ENCODE measurements at places on chromosomes 2 and 18.

- no peak for DNase-seq
These were observed 15.7 kb upstream of the GPC1 start for GRCh38 chr2:240419723-240420122.

GRCh38 chr2:240946654-240947053 lies 40.5 kb downstream of the CROCC2 start:
- no peak for DNase-seq

GRCh38 chr2:68603059-68603458 lies 40.3 kb upstream of the PROKR1 start:
- no peak for DNase-seq

DNA sequence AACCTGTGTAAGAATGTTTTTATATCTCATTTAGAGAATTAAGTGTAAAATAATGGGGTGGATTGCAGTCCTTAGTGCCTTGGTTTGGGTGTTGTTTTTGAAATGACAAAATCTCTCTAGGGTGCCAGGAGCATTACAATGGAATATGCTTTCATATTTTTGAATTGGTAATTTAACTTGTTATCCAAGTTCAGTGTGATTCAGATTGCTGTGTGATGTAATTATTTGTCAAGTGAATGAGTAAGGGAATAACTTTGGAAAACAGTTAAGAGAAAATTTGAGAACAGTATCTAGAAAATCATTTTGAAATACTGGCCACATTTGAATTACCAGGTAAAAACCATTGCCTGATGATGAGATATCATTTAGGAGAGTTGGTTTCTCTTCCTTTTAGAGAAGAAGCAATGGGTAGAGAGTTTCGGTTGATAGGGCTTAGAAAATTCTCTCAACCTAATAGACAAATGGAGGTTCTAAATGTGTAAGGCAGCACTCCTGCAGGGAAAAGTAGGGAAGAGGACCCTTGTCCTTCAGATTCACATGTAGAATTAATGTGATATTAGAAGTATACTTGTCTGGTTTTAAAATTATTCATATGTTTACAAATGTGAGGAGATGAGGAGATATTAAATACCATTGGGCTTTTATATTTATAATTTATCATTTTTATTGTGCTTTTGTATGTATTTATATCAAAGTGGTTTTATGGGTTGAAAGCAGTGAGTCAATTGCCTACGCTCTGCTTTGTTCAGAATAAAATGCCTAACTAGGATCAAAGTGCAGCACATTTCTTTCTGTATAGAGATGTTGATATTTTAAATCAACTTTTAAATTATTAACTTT lies 124.8 kb downstream of the PHLPP1 start:
- no peak for DNase-seq
